ENCODE measurements at places on chromosomes 11 and 22. TPM values are rescaled to one million over a fixed set of nuclear protein-coding genes. Genes with fewer than 3 reads are reported as not detected.

GRCh38 chr22:36811094-36811800, 5.6 kb downstream of the PVALB start:
- no peak overlapping the region for H3K27ac ChIP-seq
- H3K4me1 ChIP-seq: no peaks in the 10 kb centered on the region
- no peak overlapping the region for H3K4me3 ChIP-seq
- H3K27me3 ChIP-seq: peaks cover 3% of the 10 kb centered on the region
- DNase-seq: no peak

DNA sequence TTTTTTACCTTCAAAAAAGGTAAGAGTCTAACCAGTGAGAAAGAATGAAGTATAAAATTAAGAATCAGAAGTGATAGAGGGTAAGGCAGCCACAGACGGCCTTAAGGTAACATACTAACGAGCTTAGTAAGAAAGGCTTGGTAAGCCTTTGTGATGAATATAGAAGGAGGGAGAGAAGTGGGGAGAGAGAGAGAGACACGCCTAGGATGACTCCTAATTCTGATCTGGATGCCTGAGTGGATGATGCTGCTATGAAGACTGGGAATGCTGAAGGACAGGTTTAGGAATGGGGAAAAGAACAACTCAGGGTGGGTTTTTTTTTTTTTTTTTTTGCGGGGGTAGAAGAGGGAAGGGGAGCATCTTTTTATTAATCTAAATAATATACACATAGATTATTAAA, 4.8 kb downstream of the FBXO3 start:
- no peak overlapping the region for H3K27ac ChIP-seq
- H3K27me3 ChIP-seq: no peaks in the 10 kb centered on the region
- H3K4me1 ChIP-seq: peaks cover 10% of the 10 kb centered on the region
- no peak overlapping the region for H3K4me3 ChIP-seq
- no peak for DNase-seq

DNA sequence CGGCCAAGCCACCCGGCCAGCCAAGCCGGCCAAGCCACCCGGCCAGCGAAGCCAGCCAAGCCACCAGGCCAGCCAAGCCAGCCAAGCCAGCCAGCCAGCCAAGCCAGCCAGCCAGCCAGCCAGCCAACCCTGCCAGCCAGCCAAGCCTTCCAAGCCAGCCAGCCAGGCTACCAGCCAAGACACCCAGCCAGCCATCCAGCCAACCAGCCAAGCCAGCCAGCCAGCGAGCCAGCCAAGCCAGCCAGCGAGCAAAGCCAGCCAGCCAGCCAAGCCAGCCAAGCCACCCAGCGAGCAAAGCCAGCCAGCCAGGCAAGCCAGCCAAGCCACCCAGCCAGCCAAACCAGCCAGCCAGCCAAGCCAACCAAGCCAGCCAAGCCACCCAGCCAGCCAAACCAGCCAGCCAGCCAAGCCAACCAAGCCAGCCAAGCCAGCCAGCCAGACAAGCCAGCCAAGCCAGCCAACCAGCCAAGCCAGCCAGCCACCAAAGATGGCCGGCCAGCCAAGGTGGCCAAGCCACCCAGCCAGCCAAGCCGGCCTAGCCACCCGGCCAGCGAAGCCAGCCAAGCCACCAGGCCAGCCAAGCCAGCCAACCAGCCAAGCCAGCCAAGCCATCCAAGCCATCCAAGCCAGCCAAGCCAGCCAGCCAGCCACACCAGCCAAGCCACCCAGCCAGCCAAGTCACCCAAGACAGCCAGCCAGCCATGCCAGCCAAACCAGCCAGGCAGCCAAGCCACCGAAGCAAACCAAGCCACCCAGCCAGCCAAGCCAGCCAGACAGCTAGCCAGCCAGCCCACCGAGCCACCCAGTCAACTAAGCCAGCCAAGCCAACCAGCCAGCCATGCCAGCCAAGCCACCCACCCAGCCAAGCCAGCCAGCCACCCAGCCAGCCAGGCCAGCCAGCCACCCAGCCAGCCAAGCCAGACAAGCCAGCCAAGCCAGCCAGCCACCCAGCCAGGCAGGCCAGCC, 28.8 kb downstream of the CCT8L2 start:
- no peaks in the 10 kb centered on the region for H3K4me1 ChIP-seq
- H3K27ac ChIP-seq: no peak overlapping the region
- H3K27me3 ChIP-seq: no peaks in the 10 kb centered on the region

- H3K4me3 ChIP-seq: peak overlapping the region; percentile 2
- DNase-seq: no peak
- H3K4me1 ChIP-seq: peaks cover 75% of the 10 kb centered on the region
- peak overlapping the region; percentile 100 for H3K27ac ChIP-seq
- no peaks in the 10 kb centered on the region for H3K27me3 ChIP-seq
These were observed 45.9 kb downstream of the ARHGAP32 start for GRCh38 chr11:129146191-129146590.

DNA sequence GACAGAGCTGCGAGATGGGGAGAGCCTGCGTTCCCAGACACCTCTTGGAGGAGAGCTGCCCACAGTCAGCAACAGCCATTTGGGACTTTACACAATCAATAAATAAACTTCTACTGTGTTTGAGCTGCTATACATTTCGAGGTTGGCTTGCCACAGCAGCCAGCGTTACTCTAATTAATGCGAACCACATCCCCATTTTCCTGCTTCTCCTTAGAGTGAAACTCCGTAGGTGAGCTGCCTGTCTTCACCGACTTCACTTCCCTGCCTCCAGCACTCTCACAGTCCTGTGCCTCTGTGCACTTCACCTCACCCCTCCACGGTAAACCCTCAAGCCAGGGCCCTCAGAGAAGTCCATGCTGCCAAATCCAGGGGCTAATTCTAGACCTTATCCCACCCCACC, 5.9 kb upstream of the SLC22A12 start:
- H3K27ac ChIP-seq: no peak overlapping the region
- H3K4me3 ChIP-seq: no peak overlapping the region
- DNase-seq: no peak
- no peaks in the 10 kb centered on the region for H3K27me3 ChIP-seq
- no peaks in the 10 kb centered on the region for H3K36me3 ChIP-seq

- no peaks in the 10 kb centered on the region for H3K36me3 ChIP-seq
- no peak overlapping the region for H3K27ac ChIP-seq
- no peaks in the 10 kb centered on the region for H3K27me3 ChIP-seq
- DNase-seq: no peak
These were observed 11.7 kb upstream of the CREB3L1 start for GRCh38 chr11:46265764-46266163.

DNA sequence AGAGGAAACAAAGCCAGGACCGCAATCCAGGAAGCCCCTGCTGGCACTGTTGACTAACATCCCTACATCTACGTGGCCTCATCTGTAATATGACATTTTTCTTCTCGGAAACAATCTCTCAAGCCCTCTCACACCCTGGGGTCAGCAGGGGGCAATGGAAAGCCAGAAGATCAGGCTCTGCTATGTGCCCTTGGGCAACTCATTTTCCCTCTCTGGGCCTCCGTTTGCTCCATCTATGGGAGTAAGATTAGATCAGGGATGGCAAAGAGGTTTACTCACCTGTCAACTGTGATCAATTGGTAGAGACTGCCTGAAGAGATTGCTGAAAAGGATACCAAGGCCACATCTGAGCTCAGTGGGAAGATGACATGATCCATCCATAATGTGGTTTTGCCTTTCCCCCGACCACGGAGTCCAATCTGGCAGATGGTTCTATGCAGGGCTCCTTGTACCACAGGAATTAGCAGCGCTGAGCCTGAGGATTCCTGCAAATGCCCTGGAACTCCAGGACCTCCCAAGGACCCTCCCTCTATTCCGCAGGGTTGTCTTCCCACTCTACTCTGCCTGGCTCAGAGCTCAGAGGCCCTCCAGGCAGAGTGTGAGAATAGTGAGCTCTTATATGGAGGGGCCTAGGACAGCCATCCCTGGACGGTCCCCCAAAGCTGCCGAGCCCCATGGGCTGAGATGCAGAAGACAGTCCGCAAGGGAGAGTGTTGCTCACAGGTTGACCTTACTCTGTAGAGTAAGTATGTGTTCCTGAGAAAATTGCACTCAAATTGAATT, 66.1 kb downstream of the CHST1 start:
- H3K27me3 ChIP-seq: peaks cover 23% of the 10 kb centered on the region
- H3K4me3 ChIP-seq: no peak overlapping the region
- no peak for DNase-seq
- H3K4me1 ChIP-seq: no peaks in the 10 kb centered on the region
- no peak overlapping the region for H3K27ac ChIP-seq

- no peak overlapping the region for H3K27ac ChIP-seq
- H3K27me3 ChIP-seq: no peaks in the 10 kb centered on the region
- no peak for DNase-seq
- no peaks in the 10 kb centered on the region for H3K36me3 ChIP-seq
These were observed 11.4 kb downstream of the IGSF9B start for GRCh38 chr11:133945087-133945974.

MPZL3 gene
- 1.0 TPM for total RNA-seq

JHY gene
- 10.1 TPM for total RNA-seq

CASTOR1 gene
- total RNA-seq: 6.7 TPM
